ENCODE measurements at places on chromosomes 16 and 17.

GRCh38 chr16:79386299-79386698 is 214.2 kb downstream of the MAF start:
- DNase-seq: no peak

- DNase-seq: no peak
Observed at GRCh38 chr16:62965831-62966230, 929.6 kb upstream of the CDH8 start.

GRCh38 chr17:28812748-28813377 is 29.7 kb downstream of the FAM222B start:
- no peak for DNase-seq

DNA sequence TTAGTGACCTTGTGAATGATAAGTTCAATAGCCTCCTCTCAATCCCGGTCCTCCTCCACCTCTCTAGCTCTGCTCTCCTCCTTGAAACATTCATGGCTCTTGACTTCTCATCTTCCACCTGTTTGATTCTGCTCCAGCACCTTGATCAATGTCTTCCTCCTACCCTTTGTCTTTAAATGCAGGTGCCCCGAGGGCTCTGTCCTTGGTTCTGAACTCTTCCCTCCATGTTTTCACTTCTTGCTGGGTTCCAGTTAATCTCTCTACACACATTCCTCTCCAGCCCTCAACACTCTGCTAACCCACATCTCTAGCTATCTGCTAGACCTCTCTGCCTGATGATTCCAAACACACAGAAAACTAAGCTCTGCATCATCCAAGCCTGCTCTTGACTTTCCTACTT is 13.4 kb downstream of the CD300E start:
- DNase-seq: no peak

GRCh38 chr16:67489401-67490083 is 6.2 kb upstream of the AGRP start:
- DNase-seq: no peak

DNA sequence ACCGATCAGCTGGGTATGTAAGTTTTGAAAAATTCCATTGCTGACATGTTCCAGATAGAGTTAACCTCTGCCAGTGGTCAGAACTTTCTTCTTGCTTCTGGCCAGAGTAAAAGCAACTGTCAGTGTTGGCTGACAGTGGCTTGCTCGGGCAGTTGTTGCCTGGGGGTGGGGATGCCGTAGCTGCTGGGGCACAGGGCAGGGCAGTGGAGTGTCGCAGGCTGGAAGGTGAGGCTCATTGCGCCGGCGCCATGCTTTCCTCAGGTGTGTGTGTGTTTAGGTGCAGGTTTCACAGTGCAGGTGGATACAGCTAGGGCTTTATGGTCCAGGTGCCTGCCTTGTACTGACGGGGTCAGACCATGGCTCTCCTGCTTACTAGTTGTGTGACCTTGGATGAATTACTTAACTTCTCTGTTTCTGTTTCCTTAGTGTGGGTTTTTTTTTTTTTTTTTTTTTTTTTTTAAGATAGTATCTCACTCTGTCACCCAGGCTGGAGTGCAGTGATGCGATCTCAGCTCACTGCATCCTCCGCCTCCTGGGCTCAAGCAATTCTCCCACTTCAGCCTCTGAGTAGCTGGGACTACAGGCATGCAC is 156.4 kb downstream of the SNX29 start:
- DNase-seq: no peak

GRCh38 chr17:76086384-76086783 is 7.4 kb downstream of the ZACN start:
- no peak for DNase-seq

- DNase-seq: no peak
Observed at GRCh38 chr16:46787909-46788308, 39.8 kb upstream of the MYLK3 start.

DNA sequence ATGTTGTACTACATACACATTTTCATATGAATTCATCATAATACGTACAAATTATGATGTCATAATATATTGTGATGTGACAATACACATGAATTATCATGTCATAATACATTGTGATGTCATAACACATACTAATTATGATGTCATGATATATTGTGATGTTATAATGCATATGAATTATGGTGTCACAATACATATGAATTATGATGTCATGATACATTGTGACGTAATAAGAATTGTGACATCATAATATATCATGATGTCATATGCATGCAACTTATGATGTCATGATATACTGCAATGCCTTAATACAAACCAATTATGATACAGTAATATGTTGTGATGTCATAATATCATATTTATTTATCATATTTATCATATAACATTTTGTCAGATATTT is 2074.3 kb downstream of the TP53TG3F start:
- DNase-seq: no peak

DNA sequence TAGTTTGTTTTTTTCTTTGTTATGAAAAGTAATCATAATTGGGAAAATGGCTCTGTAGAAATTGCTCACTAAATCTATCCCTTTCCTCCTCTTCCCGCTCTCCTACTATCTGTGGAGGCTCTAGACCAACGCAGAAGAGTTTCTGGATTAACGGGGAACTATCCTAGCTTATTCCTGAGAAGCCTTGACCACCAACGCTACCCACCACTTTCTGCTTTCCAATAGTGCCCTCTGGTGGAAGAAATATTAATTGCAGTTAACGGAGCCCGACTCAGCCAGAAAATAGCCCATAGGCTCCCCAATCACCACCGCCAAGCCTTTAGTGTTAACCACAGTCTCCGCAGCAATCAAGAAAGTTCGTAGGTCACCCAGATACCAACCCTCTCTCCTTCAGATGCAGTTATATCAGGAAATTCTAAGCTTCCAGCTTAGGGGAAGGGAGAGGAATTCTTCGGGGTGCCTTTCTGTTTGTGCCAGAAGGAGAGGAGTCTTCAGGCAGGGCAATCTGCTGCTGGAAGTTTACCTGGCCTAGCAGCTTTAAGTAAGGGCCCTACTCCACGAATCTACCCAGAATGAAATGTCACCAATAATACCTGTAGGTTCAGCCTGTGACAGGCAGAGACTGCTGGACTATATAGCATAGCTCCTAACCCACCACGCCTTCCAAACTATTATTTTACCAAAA is 23.0 kb upstream of the NSRP1 start:
- peak; percentile 8 for DNase-seq

DNA sequence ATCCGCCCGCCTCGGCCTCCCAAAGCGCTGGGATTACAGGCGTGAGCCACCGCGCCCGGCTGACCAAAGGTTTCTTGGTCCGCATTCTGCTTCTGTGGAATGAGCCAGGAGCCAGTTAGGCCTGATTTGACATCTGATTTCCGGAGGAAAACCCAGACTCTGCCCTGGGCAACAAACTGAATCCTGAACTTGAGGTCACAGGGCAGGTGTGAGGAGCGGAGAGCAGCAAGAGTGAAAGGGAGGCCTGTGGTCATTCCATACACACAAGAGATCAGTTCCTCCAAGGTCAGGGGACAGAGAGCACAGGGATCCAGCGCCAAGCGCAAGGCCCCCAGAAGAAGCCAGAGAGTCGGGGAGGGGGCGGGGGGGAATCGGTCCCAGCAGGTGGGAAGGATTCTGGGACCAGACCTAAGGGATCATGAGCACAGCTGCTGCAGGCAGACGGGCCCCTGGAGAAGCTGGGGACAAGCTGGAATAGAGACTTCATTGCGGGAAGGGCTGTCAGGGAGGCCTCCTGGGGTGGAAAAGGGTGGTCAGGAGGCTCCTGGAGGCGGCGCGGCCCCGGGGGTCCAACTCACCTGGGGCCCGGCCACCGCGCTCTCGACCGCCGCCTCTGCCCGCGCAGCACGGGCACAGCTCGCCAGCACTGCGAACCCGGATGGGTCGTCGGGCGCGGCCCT is 436 bp downstream of the SHPK start:
- DNase-seq: no peak

Data from activated CD4-positive, CD25-positive, alpha-beta regulatory T cell treated with anti-CD3 and anti-CD28 coated beads, Interleukin-2, amount 50 U/mL, for 16 hours (primary cell).